SK-N-DZ (cell line): ENCODE measurements at places on chromosomes 4 and X.

DNA sequence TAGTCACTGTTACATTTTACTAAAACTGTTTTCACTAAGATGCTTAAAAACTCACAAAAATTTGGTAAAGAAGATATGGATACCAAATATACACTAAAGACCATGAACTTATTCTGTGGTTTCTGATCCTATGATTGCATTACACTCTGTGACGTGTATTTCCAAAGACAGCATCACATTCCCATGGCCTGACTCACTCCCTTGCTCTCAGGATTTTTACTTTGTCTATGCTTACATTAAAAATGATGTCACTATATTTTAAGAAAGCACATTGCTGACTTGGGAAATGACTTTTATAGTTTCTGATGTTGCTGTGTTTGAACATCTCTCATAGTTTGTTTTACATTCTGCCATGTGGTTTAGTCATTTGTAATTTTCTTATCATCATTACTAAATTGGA is 327.9 kb upstream of the MAGEB18 start:
- DNase-seq, result no peak

DNA sequence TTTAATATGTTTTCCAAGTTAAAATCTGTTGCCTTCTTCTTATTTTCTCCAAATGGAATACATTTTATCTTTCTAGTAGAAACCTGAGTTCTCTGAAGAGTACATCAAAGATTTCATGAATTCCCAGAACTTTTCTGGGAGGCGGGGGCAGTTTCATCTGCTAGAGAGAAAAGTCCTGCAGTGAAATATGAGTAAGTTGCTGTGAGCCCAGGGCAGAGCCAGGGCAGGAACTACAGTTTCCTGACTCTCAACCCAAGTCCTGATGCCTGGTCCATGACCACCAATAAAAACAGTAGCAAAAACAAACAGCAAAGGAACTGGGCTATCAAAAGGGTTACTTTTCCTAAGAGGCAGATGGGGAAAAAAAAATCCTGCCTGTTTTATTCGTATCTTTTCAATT is 239.4 kb upstream of the CTSO start:
- no peak for DNase-seq

DNA sequence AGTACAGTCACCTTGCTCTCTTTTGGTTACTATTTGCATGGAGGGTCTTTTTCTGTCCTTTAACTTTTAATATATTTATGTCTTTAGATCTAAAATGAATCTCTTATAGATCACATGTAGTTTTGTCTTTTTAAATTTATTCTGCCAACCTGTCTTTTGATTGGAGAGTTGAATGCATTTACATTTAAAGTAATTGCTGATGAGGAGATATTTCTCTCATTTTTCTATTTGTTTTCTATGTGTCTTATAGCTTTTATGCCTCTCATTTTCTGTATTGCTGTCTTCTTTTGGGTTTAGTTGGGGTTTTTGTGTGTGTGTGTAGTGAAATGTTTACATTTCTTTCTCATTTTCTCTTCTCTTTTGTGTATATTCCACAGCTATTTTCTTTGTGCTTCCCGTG is 123.5 kb downstream of the TBC1D19 start:
- no peak for DNase-seq

DNA sequence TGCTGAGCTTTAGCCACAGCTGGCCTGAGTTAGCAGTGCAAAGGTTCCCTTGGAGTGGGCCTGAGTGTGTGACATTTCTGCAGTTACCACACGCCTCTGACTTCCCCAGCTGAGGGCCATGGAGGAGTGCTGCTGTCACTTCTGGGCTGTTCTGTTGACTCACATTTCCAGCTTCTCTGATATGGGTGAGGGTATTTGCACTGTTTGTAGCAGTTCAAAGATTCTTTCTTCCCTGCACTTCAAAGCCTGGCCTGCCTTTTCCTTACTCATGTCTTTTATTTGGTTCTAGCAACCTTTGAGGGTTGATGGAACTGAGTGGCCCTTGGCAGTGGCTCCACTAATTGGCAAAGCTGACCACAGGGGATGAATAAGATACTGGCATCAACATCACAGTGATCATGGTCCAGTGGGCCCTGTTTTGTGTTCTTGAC is 26.4 kb upstream of the SCML1 start:
- DNase-seq, result no peak

DNA sequence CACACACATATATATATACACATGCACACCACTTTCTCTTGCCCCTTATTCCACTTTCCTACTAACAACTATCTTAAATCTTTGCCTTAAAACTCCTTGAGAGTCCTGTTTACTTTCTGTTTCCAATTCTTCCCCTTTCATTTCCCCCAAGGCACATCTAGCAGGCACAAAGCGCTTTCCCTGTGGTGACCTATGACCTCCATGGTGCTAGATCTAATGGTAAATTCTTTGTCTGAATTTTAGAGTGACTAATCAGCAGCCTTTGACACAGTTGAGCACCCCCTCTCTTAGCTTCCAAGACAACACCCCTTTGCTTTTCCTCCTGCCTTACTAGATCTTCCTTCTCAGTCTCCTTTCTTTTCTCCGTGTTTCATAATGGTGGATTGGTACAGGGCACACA is 236.4 kb upstream of the TTC29 start:
- DNase-seq, result no peak

DNA sequence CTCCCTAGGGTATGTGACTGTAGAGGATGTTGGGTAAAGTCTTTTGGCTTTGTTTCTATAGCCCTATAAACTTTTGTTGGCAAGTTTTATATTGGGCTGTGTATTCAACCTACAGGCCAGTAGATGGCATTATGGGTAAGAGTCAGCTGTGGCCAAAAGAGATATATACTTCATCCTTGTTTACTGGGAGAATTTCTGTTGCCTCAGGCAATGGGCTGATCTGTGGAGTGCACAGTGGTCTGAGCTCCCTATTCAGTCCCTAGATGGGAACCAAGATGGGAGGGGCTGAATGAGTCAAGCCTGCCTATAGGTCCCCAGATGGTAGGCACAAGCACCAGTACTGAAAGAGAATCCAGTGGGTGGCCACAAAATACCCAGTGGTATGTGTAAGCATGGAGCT is 580.6 kb downstream of the EPHA5 start:
- DNase-seq, result peak; percentile 9

DNA sequence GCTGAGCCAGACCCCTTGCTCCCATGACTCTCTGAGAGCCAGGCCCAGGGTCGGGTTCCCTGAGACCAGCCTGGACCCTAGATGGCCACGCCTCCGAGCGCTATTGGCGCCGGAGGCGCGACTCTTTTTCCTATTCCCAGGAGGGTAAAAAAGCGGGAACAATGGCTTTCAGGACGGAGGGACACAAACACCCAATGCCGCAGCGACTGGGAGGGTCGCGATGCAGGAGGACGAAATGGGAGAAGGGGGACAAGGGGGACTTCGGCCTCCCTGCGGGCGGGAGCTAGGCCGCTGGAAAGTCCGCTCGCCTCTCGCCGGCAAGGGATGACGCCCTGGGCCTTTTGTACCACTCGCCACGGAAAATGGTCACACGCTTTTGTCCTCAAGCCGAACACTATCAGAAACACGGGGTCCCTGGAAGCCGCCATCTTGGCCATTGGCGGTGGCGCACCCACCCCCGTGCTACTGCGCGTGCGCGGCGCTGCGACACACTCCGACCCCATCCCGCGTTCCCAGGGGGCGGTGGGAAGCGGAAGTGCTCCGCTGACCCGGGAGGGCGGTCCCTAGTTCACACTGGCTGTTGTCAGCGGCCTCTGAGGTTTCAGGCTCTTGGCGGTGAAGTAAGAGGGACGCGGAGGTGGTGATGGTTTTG is 98.4 kb downstream of the ZNF674 start:
- peak; percentile 84 for DNase-seq

DNA sequence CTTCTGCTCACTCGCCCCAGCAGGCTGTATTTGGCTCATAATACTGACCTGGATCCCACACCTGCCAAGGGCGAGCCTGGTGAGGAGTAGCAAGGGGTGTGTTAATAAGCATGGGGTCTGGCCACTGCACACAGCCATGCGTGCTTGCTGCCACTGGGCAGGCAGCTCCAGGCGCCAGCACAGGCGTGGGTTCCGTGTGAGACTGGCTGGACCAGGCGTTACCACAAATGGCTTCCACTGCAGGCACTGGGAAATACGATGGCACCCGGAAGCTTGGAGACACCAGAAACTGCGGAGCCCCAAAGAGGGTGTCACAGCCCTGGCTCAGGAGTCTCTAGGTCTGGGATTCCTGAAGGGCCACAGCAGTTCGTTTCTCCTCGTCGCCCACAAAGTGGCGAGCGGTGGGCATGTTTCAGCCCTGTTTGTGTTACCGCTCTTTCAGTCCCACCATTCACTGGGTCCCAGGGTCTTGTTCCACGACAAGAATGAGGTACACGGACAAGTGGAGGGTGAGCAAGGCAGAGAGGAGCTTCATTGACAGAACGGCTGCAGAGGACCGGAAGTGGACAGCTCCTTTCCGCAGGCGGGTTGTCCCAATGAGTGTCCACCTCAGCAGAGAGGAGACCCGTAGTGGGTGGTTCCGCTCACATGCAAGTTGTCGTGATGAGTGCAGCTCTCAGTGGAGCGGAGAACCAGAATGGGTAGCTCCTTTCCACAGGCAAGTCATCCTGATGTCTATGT is 428.9 kb downstream of the EPHA5 start:
- no peak for DNase-seq

- DNase-seq, result no peak
These were observed 356.5 kb downstream of the PDGFC start for GRCh38 chr4:156615066-156615531.

DNA sequence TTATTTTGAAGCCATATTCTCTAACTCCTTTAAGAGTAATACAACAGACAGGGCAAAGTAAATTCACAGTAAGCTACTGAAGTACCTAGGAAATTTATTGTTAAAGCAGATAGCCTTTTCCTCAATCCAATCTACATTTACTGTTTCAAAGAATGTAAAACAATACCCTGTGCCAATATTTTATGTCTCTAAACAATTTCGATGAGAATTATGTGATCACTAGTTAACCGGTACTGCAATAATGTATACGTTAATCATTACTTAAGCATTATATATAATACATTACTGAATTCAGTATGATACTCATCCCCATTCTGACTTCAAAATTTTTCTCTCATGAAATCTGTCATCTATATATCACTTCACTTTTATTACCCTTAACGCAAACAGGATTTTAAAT is 28.5 kb downstream of the KLHL13 start:
- no peak for DNase-seq

DNA sequence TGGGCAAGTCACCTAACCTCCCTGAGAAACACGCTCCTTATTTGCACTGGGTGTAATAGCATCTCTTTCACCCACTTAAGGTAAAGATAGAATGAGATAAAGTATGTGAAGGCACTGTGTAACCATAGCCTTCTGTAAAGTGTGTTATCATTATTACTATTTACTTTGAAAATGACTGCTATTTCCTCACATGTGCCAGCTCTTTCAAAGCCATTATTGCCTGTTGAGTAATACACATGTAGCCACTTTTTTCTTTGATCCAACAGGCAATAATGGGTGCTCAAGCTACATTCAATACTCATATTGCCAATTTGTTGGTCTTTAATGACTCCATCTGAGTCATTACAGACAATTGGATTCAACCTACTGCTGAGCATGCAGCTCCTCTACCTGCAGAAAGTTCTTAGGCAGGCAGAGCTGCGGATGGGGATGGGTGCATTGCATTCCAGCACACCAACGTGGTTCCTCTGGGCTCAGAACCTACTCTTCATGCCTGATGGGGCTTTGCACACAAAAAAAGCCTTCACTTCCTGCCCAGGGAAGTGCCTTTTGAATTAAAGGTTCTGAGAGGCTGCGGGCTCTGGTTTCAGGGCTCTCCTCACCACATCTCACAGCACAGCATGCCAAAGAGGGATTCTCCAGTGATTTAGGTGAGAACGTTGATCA is 9.7 kb downstream of the PTCHD1 start:
- no peak for DNase-seq

DNA sequence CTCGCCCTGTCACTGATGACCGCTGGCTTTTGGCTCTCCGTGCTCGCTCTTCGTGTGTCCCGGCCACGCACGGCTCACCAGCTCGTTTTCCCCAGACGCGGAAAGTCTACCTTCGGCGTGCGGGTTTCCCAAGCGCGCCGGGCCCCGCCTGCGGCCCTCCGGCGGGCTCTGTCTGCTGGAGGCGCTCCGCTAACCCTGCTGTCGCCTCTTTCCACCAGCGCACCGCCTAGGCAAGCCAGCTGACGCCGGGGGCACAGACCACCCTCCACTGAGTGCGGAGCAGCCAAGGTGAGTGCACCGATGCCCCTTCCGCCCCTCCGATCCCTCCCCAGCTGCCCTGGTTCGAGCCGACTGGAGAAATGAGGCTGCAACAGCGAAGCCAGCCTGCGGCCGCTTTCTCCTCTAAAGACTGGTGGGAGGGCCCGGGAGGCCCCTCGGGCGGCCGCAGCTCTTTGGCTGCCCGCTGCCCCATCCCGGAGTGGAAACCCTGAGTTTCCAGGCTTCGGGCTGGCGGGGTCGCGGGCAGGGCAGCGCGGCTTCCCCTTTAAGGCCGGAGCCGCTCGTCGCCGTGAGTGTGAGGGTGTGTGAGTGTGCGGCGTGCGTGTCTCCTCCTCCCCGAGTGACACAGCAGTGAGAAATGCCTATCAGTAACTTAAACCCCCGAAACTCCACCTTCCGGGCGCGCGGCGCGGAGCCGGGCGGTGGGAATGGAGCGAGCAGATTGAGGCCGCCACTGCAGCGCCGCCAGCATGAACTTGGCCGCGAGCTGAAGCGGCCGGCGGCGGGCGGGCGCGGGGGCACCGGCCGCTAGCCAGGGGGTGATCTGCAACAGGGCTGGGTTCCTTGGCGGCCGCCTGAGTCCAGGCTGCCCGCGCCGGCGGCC is at the start of gene MAMLD1:
Gene MAMLD1 (plus strand): TSS at position 719 of the 883 bp plus-strand sequence. CDS start 82,200 bp downstream, outside the sequence.
- no peak for DNase-seq

GRCh38 chr4:158861281-158861680 is 92.5 kb downstream of the FNIP2 start:
- DNase-seq, result no peak

GRCh38 chr4:168710353-168710946 is 213.6 kb downstream of the PALLD start:
- peak; percentile 17 for DNase-seq

DNA sequence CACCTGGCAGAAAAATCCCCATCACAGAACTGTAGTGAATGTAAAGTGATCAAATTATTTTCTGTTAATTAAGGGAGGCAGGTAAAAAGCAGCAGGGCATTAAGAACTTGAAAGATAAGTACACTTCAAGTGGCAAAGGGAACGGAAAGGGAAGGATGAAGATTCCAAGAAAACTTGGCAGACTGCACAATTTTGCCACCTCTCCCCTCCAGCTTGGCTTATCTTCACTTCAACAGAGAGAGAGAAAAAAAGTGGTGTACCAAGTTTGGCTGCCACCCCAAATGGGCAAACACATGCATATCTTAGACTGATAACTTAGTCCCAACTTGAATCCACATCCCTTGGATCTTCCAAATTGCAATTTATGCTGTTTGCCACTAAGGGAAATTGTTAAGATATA is 598.1 kb upstream of the ACTRT1 start:
- DNase-seq, result no peak

DNA sequence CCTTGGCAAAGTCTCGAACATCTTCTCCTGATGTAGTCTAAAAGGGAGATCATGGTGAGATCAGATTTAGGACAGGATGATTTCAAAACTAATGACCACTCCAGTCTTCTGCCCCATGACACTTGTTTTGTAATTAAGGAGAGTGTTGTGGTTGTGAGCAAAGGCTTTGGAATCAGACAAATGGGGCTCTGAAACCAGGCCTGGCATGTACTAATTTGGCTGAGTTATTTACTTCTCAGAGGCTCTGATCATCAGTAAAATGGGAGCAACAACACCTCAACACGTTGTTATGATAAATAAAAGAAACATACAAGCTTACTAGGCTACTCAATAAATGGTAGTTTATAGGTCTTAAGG is 106.9 kb upstream of the FTHL17 start:
- no peak for DNase-seq

- no peak for DNase-seq
These were observed 209.3 kb downstream of the CHIC2 start for GRCh38 chr4:53854991-53855568.
